Dermis microvascular lymphatic vessel endothelial cell (primary cell): ENCODE measurements at places on chromosomes 4 and X.
A peak's percentile ranks its signal among the peaks of the same experiment; 100 is the strongest.

DNA sequence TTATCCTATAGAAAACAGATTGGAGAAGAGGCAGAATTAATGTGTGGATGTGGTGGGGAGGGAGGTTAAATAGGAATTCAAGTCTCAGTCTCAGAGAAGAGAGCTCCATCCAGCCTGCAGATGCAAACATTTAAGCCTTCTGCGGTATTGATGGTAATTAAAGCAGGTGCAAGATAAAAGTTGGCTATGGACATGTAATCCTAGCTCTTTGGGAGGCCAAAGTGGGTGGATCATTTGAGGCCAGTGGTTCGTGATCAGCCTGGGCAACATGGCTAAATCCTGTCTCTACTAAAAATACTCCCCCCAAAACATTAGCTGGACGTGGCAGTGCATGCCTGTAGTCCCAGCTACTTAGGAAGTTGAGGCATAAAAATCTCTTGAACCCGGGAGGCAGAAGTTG, 332.7 kb downstream of the PABPC4L start:
- DNase-seq = no peak

GRCh38 chrX:146481735-146482134, 327.8 kb upstream of the CXorf51B start:
- DNase-seq = no peak

DNA sequence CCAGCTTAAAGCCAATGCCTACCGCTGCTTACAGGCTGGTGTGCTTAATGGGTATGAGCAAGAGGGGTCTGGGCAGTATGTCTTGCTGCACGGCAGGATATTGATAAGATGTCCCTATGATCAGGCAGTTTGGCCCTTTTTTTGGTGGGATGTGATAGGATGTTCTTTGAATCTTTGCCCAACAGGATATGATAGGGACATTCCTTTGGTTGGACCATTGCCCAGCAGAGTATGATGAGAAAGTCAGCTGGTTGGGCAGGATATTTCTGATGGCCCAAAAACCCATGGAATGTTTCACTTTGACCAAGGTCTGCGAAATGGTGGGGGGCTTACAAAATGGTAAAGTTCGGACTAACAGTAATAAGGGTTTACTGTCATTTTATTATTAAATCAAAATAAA, 1060.6 kb downstream of the STIM2 start:
- peak; percentile 11 for DNase-seq

DNA sequence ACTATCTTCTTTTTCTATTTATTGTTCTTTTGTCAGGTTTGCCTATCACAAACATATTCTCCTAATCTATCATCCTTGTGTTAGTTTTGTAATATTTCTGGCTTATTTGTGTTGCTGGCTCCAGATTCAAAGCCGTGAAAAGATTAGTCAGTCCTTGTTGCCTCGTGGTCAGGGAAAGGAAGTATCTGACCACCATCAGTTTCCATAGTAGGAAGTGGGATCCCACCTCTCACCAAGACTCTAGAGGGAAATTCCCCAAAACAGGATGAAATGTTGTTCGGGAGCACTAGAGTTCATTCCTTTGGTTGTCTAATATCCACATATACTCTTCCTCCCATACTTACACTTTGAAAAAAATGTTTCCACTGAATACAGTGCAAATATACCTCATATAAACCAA, 131.0 kb upstream of the HUWE1 start:
- DNase-seq = no peak

DNA sequence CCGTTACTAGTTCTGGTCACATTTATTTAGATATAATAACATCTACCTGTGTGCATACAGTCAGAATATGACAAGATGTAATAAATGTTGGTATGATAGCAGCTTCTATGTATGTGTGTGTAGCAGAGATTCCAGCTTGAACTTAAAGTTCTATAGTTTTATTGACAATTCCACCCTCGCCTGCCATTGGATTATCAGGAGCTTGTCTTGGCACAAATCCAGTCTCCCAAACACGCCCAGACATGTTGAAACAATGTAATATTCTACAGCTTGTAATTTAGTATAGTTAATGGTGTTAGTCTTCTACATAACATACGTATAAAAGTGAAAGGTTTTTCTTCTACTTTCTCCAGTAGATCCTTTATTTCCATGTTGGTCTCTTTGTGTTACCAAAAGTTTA, 44.4 kb downstream of the BBS12 start:
- peak; percentile 77 for DNase-seq
